ENCODE measurements at places on chromosomes 7 and 10.
A peak's percentile ranks its signal among the peaks of the same experiment; 100 is the strongest.

DNA sequence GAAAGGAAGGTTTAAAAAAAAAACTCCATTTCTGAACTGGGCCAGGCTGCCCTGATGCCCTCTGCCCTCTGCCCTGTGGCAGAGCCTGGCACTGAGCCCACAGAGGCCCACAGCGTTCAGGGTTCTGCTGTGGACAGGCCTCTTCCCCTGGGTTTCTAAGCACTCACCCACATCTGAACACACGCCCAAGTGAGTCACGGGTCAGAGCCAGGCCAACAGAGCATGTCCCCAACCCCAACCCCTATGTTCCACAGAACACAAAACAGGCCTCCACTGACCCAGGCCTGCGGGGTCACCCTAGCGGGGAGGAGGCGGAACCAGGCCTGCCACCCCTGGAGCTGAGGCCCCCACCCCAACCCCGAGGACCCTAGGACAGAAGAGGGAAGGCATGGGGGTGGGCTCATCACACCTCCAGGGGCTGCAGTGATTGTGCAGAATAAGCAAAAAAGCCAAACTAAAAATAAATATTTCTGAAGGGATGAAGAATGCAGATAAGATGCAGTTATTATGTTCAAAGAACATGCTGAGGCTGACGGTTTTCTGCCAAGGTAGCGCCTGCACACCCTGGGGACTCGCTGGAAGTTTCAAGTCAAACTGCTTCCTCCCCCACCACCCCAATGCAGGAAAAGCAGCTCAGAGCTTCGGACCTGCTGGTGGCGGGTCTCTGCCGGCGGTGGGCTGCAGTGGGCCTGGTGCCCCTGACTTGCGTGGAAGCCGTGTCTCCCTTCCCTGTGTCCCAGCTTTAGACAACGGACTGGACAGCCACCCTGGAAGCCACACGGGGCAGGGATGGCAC, 5.4 kb downstream of the WDR86 start:
- DNase-seq: no peak

DNA sequence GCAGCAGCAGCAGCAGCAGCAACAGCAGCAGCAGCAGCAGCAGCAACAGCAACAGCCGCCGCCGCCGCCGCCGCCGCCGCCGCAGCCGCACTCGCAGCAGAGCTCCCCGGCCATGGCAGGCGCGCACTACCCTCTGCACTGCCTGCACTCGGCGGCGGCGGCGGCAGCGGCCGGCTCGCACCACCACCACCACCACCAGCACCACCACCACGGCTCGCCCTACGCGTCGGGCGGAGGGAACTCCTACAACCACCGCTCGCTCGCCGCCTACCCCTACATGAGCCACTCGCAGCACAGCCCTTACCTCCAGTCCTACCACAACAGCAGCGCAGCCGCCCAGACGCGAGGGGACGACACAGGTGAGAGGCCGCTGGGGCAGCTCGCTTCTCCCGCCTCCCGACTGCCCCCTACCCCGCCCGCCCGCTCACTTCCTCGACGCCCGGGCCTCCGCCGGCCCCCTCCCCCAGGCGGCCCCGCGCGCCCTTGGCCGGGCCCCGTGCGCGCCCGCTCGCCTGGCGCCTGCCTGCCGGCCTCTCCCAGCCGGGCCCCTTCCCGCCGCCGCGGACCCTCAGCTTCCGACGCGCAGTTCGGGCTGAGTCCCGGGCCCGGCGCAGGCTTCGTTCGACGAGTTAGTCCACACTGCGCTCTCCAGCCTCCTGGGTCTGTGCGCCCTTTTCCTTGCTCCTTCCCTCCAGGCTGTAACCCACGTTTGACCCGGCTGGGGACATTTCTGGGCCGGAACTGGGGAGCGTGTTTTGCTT, 882 bp downstream of the DLX6 start:
- no peak for DNase-seq

DNA sequence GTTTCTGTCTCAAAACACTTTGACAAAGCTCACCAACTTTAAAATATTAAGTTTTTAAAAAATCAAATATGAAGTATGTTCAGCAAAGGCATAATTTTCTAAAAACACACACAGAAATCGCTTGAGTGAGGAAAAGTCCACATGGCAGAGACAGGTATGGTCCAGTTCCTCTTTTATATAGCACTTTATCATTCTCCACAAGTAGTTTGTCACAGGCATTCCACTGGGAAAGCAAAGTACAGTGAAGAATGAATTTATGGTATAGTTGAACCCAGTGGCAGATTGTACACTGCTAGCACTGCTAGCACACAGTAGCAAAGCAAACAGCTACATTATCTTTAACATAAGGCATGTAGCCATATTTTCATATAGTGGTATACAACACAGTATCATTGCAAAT, 102.3 kb downstream of the HECTD2 start:
- DNase-seq: no peak

DNA sequence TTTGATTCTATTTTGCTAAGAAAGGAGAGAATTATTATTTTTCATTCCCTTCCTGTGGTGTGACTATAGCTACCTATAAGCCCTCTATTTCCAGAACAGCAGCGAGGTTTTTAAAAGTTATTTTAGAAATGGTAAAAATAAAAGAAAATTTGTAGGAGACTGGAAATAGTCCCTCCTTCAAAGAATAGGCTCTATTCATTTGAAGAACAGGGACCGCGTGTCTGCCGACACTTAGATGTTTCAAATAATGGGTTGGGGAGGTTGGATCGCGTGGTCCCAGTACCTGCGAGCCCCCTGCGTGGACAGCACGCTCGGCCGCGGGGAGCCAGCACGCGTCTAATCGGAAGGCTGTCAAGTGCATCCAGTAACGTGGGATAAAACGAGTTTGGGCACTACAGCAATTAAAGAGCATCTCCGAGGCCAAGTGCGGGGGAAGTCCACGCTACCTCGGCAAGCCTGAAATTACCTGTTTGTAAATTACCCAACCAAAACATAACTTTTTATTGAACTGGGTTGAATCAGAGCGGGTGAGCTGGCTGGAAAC, 1.0 kb downstream of the CACNA2D1 start:
- DNase-seq: no peak

DNA sequence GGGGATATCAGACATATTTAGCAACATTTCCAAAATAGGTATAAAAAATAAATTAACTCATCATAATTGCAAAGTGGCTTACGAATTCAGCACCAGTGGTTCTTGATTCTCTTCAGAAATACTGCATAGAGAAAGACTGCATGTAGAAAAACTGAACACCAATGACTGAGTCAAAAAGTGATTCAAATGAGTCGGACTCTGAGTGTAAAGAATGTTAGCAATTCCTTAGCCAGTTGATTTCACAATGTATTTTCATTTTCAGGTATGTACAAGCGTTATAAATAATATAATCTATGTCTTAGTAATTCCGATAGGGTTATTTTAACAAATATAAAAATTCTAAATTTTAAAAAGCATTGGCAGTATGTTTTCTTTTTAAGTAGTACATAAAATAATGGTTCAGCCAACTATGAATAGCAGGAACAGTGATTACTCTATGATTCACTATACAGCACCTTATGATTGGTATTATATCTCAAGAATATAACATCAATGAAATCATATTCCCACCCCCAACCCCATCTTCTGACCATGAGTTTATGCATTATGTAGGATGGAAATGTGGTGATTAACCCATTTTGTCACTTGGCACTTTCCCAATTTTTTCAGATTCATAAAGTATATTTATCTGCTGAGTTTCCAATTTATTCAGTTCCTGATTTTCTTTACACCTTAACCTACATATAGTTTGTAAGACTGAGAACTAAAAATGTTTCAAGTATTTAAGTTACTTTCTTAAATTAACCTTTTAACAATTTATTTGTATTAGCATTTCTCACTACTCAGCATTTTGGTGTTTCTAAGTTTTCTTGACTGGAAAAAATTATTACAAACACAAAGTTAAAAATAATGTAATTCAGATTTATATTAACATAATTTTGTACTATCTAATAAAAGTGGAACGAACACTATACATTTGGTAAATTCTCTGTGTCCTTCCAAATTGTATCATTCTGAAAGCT, 33.9 kb downstream of the DNAJC1 start:
- DNase-seq: no peak

- no peak for DNase-seq
These were observed 1.6 kb upstream of the KBTBD2 start for GRCh38 chr7:32893207-32893524.

GRCh38 chr7:88318196-88318595, 11.5 kb upstream of the STEAP4 start:
- DNase-seq: no peak

DNA sequence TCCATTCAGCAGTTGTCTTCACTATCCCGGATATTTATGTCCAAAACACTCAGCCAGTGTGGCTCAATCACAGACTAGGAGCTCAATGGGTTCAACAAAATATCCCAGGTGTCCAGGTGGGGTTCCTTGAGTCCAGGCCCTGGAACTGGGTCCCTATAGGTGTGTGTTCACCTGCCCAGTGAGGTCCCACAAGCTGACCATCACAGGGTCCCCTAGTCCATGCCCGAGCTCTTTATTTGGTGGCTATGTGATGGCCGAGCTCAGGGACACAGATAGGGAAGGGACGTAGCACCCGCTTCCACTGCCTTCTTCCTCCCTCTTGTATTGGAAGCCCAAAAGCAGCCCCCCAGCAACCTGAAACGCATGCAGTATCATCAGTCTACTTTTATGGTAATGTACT, 78.9 kb upstream of the DDC start:
- no peak for DNase-seq

GRCh38 chr10:119863951-119864565, 8.6 kb downstream of the MCMBP start:
- DNase-seq: no peak

DNA sequence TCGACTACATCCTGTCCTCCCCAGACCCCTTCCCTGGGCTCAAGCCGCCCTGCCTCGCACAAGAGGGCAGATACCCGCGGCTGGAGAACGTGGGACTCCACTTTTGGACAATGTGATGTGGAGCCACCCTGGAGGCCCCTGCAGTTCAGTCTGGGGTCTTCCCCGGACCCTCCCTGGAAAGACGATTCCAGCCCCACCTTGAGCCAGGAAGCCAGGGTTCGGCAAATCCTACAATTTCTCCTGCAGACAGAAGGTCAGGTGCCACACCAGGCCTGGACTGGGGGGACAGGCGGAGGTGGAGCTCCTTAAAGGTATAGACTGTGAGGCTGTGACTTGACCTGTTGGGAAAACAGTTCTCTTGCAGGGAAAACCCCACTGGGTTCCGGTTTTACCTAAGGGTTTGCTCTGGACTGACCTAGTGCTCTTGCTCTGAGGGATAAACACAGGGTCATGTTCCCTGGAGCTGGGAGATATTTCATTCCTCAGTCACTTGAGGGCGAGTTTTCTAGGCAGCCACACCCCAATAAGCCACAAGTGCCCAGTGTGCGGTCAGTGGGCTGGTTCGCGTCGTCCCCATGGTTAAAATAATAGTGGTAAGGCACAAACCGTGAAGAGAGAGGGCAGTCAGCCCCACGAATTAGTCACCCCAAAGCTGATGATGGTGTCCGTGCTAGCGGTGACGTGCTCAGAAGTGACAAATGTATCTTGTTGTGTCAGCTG, 1.6 kb downstream of the FOXL3 start:
- no peak for DNase-seq

- DNase-seq: no peak
These were observed 5.8 kb upstream of the C1GALT1 start for GRCh38 chr7:7176406-7177043.

GRCh38 chr10:84698989-84699388, 370.6 kb downstream of the CCSER2 start:
- no peak for DNase-seq

GRCh38 chr7:156473476-156474240, 166.9 kb upstream of the RNF32 start:
- no peak for DNase-seq

- DNase-seq: no peak
These were observed 28.6 kb upstream of the ZEB1 start for GRCh38 chr10:31290386-31290785.

DNA sequence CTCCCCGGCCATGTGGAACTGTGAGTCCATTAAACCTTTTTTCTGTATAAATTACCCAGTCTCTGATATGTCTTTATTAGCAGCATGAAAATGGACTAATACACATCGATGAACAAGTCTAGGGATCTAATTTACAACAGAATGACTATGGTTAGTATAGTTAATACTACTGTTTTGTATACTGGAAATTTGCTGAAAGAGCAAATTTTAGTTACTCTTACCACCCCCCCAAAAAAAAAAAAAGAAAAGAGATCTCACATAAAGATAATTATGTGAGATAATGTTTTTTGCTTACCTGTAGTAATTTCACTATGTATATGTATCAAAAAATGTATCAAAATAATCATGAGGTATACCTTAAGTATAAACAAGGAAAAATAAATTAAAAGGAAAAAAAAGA, 199.5 kb upstream of the GRM3 start:
- DNase-seq: no peak

GRCh38 chr10:71232089-71232998, 20.0 kb downstream of the UNC5B start:
- DNase-seq: no peak

DNA sequence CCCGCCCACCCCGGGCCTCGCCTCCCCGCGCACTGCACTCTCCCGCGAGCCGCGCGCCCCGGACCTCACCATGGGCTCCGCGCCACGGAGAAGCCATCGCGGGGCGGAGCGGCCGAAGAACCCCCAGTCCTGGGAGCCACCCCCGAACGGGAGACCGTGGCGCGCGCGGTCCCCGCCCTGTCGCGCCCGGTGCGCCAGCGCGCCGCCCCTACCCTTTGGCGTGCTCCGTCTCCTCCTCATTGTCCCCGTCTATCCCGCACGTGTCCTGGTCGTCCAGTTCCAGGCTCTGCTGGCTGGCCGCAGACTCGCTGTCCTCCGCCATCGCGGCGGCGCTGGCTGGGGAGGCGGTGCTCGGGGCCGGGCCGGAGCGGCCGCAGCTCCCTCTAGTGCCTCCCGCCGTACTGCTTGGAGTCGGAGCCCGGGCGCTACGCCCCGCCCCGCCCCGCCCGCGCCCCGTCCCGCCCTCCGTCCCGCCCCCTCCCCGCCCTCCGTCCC, at the start of gene NMT2:
Gene NMT2, minus strand, starts transcription at position 403 of the 495 bp plus-strand sequence. Its CDS starts 81 bp downstream, at position 322.
- DNase-seq: peak; percentile 75

DNA sequence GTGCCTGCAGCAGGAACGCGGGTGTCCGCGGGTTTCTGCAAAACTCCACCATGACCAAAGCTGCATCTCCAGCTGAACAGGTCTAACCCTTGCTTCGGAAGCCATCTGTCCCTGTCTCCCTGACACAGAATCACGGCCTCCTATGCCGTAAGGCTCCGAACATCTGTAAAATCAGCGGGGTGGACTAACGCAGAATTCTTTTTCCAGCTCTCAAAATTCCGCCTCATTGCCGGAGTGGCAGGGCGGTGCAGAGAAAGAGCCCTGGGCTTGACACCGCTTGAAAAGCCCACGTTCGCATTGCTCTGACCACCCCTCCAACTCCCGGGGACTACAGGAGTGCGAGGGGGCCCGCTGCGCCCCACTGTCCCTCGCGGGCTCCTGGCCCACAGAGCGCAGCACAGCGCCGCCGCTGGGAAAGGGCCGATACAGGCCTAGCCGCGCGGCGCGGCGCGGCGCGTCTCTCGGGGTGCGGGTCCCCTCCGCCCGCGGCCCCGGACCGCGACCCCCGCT, 409 bp downstream of the DNMBP start:
- DNase-seq: no peak

DNA sequence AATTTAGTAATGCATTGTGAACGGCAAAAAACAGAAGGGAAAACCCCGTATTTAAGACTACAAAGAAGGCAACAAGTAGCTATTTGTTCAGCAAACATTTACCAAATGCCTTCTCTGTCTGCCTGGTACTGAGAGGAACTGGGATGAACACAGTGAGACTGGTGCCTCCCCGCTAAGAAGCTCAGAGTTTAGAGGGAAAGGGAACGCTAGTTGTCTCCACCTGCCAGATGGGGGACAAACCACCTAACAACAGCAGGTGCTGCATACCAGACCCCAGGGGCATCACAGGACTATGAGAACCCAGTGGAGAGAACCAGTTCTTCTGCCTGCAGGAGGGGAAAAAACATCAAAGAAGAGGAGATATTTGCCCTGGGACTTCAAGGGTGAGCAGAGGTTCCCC, 147.1 kb downstream of the SLC25A13 start:
- no peak for DNase-seq

Data from activated T-helper 2 cell treated with anti-CD3 and anti-CD28 coated beads, Interferon-gamma antibody, Interleukin-2, Interleukin-4, amounts not matched to agents 10 μg/mL and 5 μg/mL and 100 μg/mL, durations not matched to agents 14 hours and 24 hours and 36 hours (primary cell).